ENCODE measurements at places on chromosomes 4 and X. TPM values are rescaled to one million over a fixed set of nuclear protein-coding genes. Genes with fewer than 3 reads are reported as not detected.

RNF128 gene
- 0.36 TPM for total RNA-seq

TMSB15C gene
- total RNA-seq: 0.27 TPM

RTL9 gene
- total RNA-seq: 0.66 TPM

RGS12 gene
- total RNA-seq: 13.4 TPM

SUV39H1 gene
- 2.6 TPM for total RNA-seq

DNA sequence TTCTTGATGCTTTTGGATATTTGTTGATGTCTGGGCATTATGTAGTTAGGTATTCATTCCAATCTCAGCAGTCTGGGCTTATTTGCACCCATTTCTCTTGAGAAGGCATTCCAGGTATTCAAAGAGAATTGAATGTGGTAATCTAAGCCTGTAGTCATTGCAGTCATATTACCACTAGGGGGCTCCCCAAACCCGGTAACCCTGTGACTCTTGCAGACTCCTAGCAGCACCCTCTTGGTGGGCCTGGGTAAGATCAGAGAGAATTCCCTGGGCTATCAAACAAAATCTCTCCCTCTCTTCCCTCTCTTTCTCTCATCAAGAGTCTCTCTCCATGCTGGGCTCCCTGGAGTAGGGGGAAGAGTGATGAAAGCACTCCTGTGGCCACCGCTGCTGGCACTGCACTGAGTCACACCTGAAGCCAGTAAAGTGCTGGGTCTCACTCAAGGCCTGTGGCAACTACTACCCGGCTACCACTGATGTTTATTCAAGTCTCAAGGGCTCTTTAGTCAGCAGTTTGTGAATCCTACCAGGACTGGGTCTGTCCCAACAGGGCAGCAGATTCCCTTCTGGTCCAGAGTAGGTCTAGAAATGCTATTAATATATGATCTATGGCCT lies 187.7 kb upstream of the NUDT10 start:
- no peak overlapping the region for H3K27ac ChIP-seq
- peaks cover 4% of the 10 kb centered on the region for H3K27me3 ChIP-seq
- H3K4me3 ChIP-seq: no peak overlapping the region
- H3K4me1 ChIP-seq: no peaks in the 10 kb centered on the region
- no peak for DNase-seq
- no peaks in the 10 kb centered on the region for H3K36me3 ChIP-seq

- H3K4me1 ChIP-seq: peaks cover 9% of the 10 kb centered on the region
- H3K27ac ChIP-seq: no peak overlapping the region
- H3K36me3 ChIP-seq: no peaks in the 10 kb centered on the region
- H3K4me3 ChIP-seq: no peak overlapping the region
- DNase-seq: no peak
- peaks cover 13% of the 10 kb centered on the region for H3K27me3 ChIP-seq
Measured at GRCh38 chr4:4987656-4988055, 31.6 kb downstream of the CYTL1 start.

DNA sequence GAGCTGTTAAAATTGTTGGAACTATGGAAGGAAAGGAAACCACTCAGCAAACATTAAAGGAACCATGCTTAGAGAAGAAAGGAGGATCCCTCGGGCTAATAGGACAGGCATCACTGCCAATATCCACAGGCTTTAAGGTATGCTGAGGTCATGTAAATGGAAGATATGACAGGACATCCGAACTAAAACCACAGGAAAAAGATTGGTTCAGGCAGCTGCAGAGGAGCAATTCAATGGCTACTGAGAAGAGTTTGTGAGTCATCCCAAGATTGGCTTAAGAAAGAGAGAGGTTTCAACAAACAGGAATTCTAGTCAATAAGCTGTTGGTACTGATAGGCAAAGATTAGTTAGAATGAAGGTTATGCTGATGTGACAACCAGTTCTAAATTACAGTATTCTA lies 106.4 kb upstream of the FAM241A start:
- H3K4me1 ChIP-seq: no peaks in the 10 kb centered on the region
- no peak for DNase-seq
- H3K27me3 ChIP-seq: peaks cover 16% of the 10 kb centered on the region
- H3K27ac ChIP-seq: no peak overlapping the region
